ENCODE measurements at places on chromosomes 2 and 18.

DNA sequence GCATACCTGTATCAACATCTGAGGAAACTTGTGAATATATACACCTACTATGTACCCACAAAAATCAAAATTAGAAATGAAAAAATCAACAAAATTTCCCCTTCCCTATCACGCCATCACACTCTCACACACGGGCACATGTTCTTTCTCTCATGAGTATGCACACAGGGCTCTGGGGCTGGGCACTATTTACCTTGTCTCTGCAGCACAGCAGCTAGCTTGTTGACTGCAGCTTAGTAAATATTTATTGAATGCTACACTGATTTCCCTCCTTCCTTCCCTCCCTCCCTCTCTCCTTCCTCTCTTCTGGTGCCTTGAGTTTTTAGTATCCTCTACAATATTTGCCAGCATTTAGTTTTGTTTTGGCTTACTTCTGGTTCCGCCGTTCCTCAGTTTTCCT lies 182.7 kb upstream of the LHCGR start:
- DNase-seq: no peak

GRCh38 chr2:111209045-111209514 lies 88.4 kb downstream of the BCL2L11 start:
- peak; percentile 72 for DNase-seq

- DNase-seq: peak; percentile 95
These were observed 50.4 kb upstream of the CTIF start for GRCh38 chr18:48488388-48488850.

DNA sequence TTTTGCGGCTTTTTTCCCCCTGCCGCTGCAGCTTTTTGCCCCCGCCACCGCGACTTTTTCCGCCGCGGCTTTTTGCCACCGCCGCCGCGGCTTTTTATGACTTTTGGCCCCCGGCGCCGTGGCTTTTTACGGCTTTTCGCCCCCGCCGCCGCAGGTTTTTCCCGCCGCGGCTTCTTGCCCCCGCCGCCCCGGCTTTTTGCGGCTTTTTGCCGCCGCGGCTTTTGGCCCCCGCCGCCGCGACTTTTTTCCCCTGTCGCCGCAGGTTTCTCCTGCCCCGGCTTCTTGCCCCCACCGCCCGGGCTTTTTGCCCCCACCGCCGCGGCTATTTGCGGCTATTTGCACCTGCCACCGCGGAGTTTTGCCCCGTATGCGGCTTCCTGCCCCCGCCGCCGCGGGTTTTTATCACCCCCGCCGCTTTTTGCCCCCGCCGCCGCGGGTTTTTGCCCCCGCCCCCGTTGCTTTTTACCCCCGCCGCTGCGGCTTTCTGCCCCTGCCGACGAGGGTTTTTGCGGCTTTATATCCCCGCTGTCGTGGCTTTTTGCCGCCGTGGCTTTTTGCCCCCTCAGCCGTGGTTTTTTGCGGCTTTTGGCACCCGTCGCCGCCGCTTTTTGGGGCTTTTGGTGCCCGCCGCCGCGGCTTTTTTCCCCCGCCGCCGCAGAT lies 2750.9 kb downstream of the RPIA start:
- no peak for DNase-seq

- no peak for DNase-seq
These were observed 78.3 kb downstream of the SH3BP4 start for GRCh38 chr2:235030126-235030525.

DNA sequence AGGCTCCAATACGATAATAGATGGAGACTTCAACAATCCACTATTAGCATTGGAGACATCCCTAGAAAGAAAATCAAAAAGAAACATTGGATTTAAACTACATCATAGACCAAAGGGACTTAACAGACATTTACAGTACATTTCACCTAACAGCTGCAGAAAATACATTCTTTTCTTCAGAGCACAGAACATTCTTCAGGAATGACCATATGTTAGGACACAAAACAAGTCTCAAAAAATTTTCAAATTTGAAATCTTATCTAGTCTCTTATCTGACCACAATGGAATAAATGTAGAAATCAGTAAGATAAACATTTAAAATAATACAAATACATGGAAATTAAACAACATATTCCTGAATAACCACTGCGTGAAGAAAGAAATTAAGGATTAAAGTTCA lies 68.7 kb downstream of the STRADB start:
- DNase-seq: no peak

All from ELR (cell line).